HepG2 (cell line): ENCODE measurements at places on chromosomes 5 and 9. TPM values are rescaled to one million over a fixed set of nuclear protein-coding genes. Genes with fewer than 3 reads are reported as not detected.

The PLAC8L1 gene
- 0.29 and 0.44 TPM in 2 replicates for polyA plus RNA-seq

The GMCL2 gene
- polyA plus RNA-seq: 0.03 TPM in 1 of 2 replicates, not detected in the other

The ASPN gene
- not detected in 2 replicates for polyA plus RNA-seq

The DDX4 gene
- 0.05 TPM in 1 of 2 replicates, not detected in the other for polyA plus RNA-seq

The FAM193B gene
- polyA plus RNA-seq: 40.9 and 42.5 TPM in 2 replicates
